Activated naive CD4-positive, alpha-beta T cell treated with anti-CD3 and anti-CD28 coated beads, Interleukin-2, amount 10 ng/mL, durations not matched to agents 5 hours and 36 hours (primary cell): ENCODE measurements at places on chromosomes 12 and 14. TPM values are rescaled to one million over a fixed set of nuclear protein-coding genes. Genes with fewer than 3 reads are reported as not detected.

The ING4 gene
- 43.0 TPM for total RNA-seq

The ADCY4 gene
- 3.8 TPM for total RNA-seq

The BAZ2A gene
- total RNA-seq = 118 TPM

The RIMBP2 gene
- total RNA-seq = 0.18 TPM

The IPO8 gene
- total RNA-seq = 50.9 TPM

The CPNE6 gene
- total RNA-seq = not detected

The WNT1 gene
- 0.72 TPM for total RNA-seq

The TEAD4 gene
- 1.2 TPM for total RNA-seq

The C12orf54 gene
- total RNA-seq = not detected

The BBOF1 gene
- 0.67 TPM for total RNA-seq

The TMEM253 gene
- total RNA-seq = not detected

The MSI1 gene
- not detected for total RNA-seq

The RD3L gene
- not detected for total RNA-seq

The SLC10A1 gene
- total RNA-seq = not detected

The ASPG gene
- total RNA-seq = not detected

The CBLN3 gene
- total RNA-seq = 4.5 TPM

The KLRK1 gene
- 1.5 TPM for total RNA-seq

The HSPB8 gene
- total RNA-seq = not detected
